LHCN-M2 (cell line): ENCODE measurements at places on chromosomes 5 and 9. TPM values are rescaled to one million over a fixed set of nuclear protein-coding genes. Genes with fewer than 3 reads are reported as not detected.

Gene WNK2
- not detected in 2 replicates for total RNA-seq

Gene WDR38
- not detected in 2 replicates for total RNA-seq

Gene RNF224
- total RNA-seq: 0.06 and 0.23 TPM in 2 replicates

Gene INSL6
- not detected in 2 replicates for total RNA-seq

Gene DBH
- total RNA-seq: not detected in 2 replicates

Gene TAF1L
- not detected in 2 replicates for total RNA-seq

Gene SLC34A1
- total RNA-seq: not detected in 2 replicates

Gene PCDHGA11
- total RNA-seq: 0.64 and 0.75 TPM in 2 replicates

GRCh38 chr5:14528926-14529325, 52.7 kb upstream of the OTULINL start:
- DNase-seq: no peak

DNA sequence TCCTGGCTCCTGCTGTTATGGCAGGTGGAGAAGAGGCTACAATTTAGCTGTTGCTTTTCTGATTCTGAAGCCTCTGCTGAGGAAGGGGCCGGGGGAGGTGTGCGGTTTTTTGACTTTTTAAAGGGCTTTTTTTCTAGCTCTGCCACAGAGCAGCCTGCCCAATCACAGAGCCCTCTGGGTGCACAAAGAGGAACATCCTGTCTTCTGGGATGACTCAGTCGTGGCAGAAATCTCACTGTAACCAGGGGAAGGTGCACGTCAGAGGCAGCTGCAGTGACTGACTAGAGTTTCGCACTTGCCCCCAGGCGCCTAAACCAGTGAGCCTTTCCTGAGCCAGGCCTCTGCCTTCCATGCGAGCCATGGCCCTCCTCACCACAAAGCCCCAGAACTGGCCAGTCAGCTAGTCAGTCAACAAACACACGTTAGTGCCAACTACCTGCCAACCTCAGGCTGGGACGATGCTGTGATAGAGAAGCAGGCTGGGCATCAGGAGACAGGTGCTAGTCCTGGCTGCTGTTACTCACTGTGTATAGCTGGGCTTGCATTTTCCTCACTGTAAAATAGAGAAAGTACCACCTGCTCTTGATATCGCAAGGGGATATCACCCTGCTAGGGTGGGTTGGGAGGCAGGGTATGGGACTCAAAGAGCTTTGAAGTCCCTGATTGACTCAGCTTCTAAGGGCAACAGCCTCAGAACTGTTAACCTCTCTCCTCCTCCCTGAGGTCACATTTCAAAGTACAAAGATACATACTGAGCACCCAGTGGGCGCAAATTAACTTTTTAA, 2.2 kb downstream of the AKNA start:
- peak; percentile 94 for DNase-seq

DNA sequence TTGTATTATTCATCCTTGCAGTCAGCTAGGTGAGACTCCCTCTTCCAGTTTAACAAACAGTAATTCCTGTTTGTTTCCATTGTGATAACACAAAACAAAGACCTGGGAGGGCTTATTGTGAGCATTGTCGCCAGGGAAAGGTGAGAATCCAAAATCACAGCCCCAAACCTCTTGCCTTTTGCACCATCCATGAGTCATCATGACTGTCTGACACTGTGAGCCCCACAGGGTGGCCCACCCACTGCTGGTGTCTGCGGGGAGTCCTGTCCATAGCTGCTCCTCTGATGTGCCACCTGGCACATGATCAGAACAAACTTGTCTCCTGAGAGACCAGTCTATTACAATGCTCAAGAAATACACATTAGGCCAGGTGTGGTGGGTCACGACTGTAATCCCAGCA, 33.7 kb upstream of the S1PR3 start:
- no peak for DNase-seq

DNA sequence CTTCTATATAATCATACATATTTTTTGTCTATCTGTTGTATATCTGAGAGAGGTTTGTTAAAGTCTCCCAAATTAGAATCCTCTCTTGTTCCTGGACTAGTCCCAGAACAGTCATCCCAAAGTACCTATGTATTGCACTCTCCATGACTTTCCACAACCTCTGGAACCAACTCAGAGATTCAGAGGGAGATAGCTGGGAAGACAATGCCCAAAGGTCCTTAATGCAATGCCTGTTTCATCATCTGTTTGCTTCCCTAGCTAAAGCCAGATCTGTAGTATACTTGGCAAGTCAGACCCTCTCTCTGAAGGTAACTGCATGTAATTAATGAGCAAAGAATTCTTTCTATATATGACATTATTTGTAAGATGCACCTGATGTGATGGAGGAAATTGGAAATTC, 89.4 kb downstream of the ZNF474 start:
- no peak for DNase-seq

GRCh38 chr9:17875886-17876285, 297.0 kb downstream of the SH3GL2 start:
- DNase-seq: no peak

DNA sequence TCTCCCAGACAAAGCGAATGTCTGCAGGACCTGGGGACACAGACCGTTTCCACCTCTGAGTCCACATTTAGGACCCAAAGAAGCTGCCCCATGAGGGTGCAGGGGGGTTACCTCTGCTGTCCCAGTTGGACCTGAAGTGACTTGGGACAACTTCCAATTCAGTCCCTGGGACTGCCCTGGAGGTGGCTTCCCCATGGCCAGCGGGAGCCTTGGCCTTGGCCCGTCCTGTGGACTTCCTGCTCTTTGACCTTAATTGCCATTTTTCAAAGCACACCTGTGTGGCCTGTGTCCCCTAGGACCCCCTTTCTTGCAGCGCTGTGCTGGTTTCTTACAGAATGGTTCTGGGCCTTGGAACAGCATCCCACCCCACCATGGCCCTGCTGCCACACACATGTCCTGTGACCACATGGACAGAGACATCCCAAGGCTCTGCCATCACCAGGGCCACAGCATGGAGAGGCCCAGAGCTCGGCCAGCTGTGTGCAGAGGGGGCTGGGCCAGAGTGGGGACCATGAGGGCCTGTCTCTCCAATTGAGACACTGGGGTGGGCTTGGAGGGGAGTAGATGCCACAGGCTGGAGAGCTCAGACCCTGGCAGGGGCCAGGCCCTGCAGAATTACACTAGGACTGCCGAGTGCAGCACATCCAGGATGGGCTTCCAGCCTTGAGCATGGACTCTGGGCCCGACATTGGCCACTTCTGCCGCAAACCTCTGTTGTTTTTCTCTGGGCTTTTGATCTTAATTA, 45.8 kb downstream of the SECISBP2 start:
- no peak for DNase-seq

DNA sequence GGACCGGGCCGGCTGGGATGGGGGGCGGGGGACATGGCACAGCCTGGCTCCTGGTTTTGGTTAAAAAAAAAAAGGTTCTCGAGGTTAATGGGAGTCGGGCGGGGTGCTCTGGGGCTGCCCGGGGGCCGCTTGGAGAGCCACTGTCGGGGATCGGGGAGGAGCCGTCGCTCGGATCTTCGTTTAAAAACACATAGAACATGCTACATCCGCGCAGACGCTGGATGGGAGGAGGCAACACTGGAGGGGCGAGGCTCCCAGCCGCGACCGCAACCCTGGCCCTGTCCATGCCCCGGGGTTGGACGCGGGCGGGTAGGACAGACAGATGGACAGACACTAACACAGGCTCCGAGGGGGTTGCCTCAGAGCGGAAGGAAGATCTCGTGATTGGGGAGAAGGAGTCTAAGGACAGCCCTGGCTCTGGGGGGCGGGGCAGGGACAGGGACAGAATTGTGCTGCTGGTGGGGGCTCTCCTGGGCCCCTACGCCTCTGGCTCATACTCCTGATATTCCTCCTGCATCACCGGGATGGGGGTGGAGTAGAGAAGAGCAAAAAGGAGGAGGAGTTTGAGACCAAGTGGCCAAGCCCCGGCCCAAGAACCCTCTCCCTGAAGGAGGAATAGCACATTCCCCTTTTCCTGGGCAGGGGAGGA, 9.9 kb downstream of the SNCB start:
- DNase-seq: peak; percentile 72

GRCh38 chr9:88721025-88721424, 186.0 kb downstream of the NXNL2 start:
- DNase-seq: no peak

GRCh38 chr5:4359847-4360246, 764.2 kb downstream of the IRX1 start:
- no peak for DNase-seq

- no peak for DNase-seq
Observed at GRCh38 chr9:105243015-105243686, 1.3 kb upstream of the SLC44A1 start.

DNA sequence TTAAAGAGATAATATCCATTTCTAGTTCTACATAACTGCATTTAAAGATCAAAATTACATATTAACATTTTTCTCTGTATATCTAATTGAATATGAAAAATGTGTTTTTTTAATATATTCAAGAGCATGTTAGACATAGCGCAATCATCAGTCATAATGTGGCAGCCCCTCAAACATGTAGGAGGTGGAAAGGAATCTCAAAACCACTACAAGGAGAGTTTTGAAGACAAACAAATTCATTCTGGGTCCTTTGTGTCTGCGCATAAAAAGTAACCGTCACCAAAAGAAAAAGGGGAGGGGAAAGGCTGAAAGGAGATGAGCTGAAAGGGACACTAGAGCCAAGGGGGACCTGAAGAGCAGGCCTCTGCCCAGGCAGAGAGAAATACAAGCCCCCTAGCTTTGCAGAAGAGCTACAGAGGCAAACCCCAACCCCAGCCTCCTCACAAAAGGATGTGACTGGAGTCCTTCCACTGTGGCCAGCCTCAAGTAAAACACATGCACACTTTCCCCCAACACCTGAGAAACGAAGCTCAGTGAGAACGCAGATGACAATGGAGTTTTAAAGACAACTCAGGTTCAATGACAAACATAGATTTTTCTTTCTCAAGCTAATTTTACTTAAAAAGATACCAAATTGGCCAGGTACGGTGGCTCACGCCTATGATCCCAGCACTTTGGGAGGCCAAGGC, 62.0 kb downstream of the MAPKAP1 start:
- no peak for DNase-seq

DNA sequence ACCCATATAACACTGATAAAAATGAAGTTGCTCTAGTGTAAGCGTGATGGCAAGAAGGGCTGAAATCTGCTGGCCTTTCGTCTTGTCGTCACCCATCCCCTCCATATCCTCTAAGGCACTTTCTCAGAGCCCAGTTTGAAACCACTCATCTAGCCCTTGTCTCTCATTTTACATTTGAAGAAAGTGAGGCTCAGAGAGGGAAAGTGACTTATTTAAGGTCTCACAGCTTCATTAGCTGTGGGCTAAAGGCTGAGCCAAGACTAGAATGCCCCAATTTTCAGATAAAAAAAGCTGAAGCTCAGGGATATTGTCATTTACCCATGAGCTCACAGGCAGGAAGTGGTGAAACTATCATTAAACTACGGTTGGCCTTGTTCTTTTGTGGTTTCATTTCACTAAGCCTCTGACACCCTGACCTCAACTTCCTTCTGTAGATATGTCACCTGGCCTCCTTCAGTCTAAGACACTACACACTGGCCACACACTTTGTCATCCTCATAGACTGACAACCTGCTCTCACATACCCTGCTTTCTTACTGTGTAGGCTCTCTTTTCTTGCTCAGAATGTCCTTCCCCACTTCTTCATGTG, 176.7 kb upstream of the DMAC1 start:
- no peak for DNase-seq

GRCh38 chr5:75337366-75338021, 474 bp downstream of the HMGCR start:
- DNase-seq: no peak

- peak; percentile 92 for DNase-seq
Observed at GRCh38 chr5:141657937-141658545, 6.8 kb upstream of the FCHSD1 start.

GRCh38 chr5:165139262-165139661, 1633.8 kb downstream of the MAT2B start:
- no peak for DNase-seq

DNA sequence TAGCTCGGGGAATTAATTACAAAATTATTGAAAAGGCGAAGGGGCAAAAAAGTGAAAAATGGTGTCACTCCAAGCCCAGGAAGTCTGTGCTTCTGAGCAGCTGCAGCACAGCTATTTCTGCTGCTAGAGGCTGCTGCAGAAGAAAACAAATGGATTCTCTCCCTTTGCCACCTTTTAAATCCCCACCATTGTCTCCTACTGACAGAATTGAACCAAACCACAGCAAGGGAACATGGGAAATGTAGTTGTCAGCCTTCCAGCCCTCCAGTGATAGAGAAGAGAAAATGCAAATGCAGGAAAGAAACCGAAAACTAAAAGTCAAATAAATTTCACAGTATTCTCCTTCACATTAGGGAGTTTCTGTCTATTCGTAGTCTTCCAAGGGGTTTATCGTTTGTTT, 33.4 kb upstream of the CDC42SE2 start:
- DNase-seq: peak; percentile 33

GRCh38 chr9:93436218-93436617, 15.3 kb upstream of the FAM120A start:
- DNase-seq: no peak

GRCh38 chr5:18027241-18027867, 393.1 kb downstream of the TAF11L14 start:
- no peak for DNase-seq

GRCh38 chr5:169832304-169832703, 148.0 kb downstream of the INSYN2B start:
- DNase-seq: no peak

GRCh38 chr5:123085638-123086286, 3.3 kb upstream of the PRDM6 start:
- no peak for DNase-seq

DNA sequence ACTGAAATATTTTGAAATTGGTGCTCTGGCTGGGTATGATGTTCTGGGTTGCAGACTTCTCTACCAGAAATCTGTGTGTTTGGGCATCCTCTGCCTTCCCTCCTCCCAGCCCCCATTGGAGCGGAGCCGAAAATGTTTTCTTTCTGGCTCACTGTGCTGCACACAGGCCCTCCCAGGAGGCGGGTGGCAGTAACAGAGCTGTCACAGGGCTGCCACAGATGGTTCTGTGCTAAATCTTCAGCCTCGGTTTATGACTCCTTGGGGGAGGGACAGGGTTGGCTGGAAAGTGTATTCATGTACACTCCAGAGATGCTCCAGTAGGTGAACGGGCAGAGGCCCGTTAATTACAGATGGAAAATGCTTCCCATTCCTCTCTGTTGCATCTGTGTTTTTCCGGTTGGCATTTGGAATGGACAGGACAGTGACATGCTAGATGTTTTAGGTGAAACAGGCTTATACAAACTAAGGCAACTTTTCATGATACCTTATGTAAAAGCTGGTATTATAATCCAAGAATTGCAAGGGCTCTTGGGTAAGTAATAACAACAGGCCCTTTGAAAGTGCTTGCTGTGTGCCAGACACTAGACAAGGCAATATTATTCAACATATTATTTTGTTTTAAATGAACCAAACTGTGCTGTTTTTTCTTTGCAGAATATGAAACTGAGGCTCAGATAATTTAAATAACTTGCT, 180.2 kb downstream of the ADCY2 start:
- no peak for DNase-seq
